ENCODE measurements at places on chromosomes 1 and 21. TPM values are rescaled to one million over a fixed set of nuclear protein-coding genes. Genes with fewer than 3 reads are reported as not detected.

The GPR153 gene
- 12.8 TPM for total RNA-seq

The LCE2A gene
- not detected for total RNA-seq

The NUDT4B gene
- total RNA-seq, result 2.8 TPM

GRCh38 chr1:243658594-243659105, 191.4 kb downstream of the AKT3 start:
- no peak for DNase-seq

- DNase-seq, result no peak
Measured at GRCh38 chr21:15277466-15277865, 212.7 kb upstream of the NRIP1 start.

DNA sequence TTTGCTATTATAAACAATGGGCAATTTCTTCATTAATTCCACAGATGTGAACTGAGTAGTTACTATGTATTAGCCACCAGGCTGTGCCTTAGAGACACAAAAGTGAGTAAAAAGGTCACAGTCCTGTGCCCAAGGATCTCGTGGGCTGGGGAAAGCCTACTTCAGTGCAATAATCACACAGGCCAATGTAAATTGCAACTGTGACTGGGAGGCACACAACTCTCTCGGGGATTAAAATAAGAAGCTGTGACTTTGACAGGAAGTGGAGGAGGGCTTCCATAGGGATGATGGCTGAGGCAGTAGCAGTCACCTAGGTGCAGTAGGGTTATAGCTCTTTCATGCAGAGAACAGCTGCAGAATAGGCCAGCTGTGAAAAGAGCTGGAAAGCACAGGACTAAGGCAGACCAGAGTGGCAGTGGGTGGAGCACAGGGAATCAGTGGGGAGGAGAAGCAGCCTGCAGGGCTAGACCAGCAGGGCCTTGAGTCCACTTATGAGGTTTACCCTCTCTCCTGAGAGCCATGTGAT, 121.9 kb downstream of the MAB21L3 start:
- no peak for DNase-seq

DNA sequence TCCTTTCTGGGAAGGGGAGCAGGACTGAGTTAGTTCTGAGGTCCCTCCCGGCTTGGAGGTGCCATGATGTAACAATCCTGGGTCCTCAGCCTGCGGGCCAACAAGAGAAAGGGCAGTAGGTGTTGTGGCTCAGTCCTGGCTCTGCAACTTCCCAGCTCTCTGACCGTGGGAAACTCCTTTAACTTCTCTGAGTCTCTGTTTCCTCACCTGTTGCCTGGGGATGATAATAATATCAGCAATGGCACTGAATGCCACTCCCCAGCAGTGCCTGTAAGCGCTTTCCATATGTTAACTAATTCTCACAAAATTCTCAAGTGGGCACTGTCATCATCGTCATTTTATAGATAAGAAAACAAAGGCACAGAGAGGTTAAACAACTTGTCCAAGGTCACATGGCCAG, 2.3 kb downstream of the PADI3 start:
- DNase-seq, result no peak

The NBPF15 gene
- total RNA-seq, result 42.0 TPM

The PYGO2 gene
- total RNA-seq, result 12.7 TPM

The WNT9A gene
- 1.9 TPM for total RNA-seq

GRCh38 chr1:232998646-232999045, 48.2 kb downstream of the NTPCR start:
- no peak for DNase-seq

DNA sequence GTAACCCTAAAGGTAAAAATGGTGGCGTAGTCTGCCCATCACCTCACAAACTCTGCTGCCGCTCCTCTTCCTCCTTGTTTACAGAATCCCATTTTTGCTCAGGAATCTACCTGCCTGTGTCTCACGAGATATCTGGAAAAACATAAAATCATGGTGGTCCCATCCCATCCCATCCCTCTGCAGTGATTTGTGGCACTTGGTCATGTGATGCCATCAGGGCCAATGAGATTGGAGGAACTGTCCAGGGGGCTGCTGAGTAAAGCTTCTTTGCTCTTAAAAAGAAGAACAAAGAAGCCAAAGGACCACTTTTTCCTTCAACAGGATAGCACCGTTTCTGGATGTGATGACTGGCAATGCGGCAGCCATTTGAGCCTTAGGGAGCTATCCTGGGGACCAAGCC, 33.0 kb upstream of the CLDN14 start:
- no peak for DNase-seq

- no peak for DNase-seq
Measured at GRCh38 chr21:42193131-42193671, 25.7 kb upstream of the ABCG1 start.

DNA sequence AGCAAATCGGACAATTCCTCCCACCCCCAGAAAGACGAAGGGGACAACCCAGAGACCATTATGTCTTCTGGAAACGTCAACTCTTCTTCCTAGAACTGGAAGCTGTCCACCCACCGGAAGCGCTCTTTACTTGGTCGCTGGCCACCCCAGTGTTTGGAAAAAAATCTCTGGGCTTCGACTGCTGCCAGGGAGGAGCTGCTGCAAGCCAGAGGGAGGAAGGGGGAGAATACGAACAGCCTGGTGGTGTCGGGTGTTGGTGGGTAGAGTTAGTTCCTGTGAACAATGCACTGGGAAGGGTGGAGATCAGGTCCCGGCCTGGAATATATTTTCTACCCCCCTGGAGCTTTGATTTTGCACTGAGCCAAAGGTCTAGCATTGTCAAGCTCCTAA, 3.2 kb downstream of the S1PR1 start:
- DNase-seq, result no peak

Measured in spinal cord (tissue), 10 donors.